ENCODE measurements at places on chromosomes 1 and 21.

DNA sequence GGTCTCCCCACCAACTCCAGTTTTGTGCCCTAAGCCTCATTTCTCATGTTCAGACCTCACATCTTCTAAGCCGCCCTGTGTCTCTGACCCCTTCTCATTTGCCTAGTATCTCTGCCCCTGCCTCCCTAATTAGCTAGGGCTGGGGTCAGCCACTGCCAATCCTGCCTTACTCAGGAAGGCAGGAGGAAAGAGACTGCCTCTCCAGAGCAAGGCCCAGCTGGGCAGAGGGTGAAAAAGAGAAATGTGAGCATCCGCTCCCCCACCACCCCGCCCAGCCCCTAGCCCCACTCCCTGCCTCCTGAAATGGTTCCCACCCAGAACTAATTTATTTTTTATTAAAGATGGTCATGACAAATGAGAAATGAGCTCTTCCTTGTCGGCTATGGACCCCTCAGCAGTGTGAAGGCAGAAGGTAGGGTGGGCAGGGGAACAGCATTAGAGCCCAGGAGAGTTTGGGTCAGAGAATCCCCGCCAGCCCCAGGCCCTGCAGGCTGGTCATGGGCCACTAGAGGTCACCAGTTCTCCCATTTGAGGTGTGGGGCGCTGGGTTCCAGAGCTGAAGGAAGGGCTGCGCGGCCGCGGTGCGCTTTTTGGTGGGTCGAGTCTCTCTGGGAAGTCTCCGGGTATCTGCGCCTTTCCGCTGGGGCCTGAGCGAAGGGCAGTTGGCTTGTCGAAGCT, 11.5 kb downstream of the ADAMTSL4 start:
- peak; percentile 98 for DNase-seq

GRCh38 chr1:119978018-119978505, 81.7 kb upstream of the ADAM30 start:
- DNase-seq: no peak

DNA sequence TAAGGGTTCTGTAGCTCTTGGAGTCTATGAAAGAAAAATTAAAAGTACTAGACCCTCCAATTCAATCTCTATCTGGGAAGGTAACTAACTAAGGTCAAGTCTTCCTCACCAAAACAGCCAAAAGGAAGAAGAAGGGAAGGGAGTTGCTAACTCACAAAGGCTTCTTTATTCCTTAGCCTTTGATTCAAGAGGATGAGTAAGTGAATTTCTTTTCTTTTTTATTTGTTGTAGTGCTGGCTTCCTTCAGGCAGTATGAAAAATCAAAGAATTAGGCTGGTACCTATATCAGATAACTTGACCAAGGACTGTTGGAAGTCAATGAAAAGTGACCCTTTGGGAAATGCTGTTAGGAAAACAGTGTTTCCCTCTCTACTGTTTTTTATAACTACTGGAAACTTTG, 144.4 kb upstream of the NRIP1 start:
- no peak for DNase-seq

- peak; percentile 65 for DNase-seq
Measured at GRCh38 chr1:152141971-152142584, 16.9 kb downstream of the RPTN start.

GRCh38 chr1:45557422-45557944, 6.9 kb downstream of the AKR1A1 start:
- no peak for DNase-seq

DNA sequence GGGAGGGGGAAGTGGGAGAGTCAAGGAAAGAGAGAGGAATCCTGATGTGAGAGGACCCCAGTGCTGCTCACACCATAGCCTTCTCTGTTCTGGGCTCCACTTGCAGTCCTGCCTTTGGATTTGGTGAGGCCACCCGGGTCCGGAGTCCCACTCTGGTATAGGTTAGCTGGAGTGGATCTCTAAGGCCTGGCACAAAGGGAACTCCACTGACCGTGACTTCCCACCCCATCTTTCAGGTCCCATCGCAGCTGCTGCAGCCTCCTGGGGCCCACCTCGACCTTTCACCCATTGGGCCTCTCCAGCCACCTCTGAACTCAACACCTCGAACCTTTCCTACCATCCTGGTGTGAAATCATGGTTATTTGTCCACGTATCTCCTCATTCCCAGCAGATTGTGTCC, 324.4 kb downstream of the MATN1 start:
- no peak for DNase-seq

- DNase-seq: peak; percentile 98
Measured at GRCh38 chr1:15027515-15027986, 126.0 kb upstream of the TMEM51 start.

GRCh38 chr1:115469703-115470476, 131.8 kb upstream of the NGF start:
- peak; percentile 84 for DNase-seq

GRCh38 chr1:29807689-29808088, 571.4 kb downstream of the PTPRU start:
- no peak for DNase-seq

DNA sequence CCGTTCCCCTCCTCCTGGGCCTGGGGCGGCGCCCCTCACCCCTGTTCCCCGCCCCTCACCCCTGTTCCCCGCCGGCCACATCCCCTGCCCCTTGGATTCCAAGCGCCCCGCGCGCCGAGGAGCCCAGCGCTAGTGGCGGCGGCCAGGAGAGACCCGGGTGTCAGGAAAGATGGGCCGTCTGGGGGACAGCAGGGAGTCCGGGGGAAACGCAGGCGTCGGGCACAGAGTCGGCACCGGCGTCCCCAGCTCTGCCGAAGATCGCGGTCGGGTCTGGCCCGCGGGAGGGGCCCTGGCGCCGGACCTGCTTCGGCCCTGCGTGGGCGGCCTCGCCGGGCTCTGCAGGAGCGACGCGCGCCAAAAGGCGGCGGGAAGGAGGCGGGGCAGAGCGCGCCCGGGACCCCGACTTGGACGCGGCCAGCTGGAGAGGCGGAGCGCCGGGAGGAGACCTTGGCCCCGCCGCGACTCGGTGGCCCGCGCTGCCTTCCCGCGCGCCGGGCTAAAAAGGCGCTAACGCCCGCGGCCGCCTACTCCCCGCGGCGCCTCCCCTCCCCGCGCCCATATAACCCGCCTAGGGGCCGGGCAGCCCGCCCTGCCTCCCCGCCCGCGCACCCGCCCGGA, at the start of gene TP73:
Gene TP73 (plus strand): TSS at position 587 of the 618 bp plus-strand sequence. CDS start 29,850 bp downstream, outside the sequence.
- DNase-seq: no peak

GRCh38 chr1:194045416-194045815, 859.0 kb upstream of the B3GALT2 start:
- no peak for DNase-seq

DNA sequence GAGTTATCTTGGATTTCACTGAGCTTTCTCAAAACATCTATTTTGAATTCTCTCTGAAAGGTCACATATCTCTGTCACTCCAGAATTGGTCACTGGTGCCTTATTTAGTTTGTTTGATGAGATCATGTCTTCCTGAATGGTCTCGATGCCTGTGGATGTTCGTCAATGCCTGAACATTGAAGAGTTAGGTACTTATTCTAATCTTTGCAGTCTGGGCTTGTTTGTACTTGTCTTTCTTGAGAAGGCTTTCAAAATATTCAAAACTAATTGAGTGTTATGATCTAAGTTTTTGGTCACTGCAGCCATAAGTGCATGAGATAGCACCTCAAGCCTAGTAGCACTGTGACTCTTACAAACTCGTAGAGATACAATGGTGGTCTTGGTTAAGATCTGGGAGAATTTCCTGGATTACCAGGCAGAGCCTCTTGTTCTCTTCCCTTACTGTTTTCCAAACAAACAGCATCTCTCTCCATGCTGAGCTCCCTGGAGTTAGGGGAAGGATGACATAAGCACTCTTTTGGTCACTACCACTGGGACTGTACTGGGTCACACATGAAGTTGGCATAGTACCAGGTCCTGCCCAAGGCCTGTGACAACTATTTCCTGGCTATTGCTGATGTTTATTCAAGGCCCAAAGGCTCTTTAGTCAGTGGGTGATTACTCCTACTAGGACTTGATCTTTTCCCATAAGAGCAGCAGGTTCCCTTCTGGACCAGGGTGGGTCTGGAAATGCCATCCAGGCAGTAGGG, 25.6 kb downstream of the SLC22A15 start:
- no peak for DNase-seq

DNA sequence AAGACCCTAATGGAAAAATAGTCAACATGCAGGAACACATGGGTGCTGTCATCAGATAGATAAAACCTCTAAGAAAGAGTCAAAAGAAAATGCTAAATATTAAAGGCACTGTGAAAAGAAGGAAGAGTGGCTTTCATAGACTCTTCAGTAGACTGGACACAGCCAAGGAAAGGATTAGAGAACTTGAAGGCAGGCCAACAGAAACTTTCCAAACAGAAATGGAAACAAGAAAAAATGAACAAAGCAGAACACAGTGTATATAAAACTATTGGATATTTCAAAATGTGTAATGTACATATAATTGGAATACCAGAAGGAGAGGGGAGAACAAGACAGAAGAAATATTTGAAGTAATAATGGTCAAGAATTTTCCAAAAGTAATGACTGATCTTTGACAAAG, 431.9 kb downstream of the MATN1 start:
- DNase-seq: no peak

DNA sequence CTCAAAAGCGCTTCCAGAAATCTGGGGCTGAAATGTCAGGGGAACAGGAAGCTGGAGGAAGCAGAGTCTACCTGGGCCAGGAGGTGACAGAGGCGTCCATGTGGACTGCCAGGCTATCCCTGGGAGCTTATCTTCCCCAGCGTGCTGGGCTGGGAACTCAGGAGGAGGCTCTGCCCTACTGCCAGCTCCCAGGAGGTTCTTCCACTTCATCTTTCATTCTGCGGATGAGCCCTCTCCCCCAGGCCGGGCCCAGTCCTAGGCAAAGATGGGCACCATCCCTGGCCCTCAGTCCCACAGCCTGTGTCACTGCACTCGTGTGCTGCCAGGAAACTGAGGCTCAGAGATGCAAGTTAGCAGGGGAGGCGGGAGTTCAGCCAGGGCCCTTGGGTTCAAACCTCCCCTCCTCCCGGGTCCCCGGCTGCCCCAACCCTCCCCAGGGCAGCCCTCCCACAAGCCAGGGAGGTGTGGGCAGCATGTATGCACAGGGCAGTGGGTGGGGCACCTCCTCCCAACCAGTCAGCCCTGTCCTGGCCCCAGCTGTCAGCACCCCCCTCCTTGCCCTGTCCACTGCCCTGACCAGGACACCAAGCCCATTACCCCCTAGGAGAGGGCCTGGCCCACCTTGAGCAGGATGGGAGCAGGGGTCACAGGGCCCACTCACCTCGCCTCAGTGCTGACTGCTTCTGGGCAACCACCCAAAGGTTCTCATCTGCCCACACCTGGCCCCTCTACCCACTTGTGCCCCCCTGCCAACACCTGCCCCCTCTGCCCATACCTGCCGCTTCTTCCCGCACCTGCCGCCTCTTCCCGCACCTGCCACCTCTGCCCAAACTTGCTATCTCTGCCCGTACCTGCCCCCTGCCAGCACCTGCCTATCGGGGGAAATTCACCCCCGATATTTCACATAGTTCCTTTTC, 226.0 kb downstream of the NPHP4 start:
- peak; percentile 73 for DNase-seq

GRCh38 chr1:229412056-229412455, 21.8 kb downstream of the ACTA1 start:
- DNase-seq: no peak

DNA sequence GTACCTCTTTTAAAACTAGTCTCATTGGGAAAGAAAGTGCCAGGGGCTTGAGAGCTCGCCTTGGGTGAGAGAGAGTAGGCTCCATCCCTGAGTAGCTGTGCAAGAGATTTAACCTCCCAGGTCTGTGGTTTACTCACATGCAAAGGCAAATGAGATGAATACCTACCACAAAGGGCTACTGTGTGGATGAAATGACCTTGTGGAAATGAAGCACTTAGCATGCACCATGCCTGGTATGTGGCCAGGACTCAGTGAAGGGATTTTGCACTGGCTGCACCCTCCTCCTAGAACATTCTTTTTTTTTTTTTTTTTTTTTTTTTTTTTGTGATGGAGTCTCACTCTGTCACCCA, 120.3 kb downstream of the PROX1 start:
- no peak for DNase-seq

DNA sequence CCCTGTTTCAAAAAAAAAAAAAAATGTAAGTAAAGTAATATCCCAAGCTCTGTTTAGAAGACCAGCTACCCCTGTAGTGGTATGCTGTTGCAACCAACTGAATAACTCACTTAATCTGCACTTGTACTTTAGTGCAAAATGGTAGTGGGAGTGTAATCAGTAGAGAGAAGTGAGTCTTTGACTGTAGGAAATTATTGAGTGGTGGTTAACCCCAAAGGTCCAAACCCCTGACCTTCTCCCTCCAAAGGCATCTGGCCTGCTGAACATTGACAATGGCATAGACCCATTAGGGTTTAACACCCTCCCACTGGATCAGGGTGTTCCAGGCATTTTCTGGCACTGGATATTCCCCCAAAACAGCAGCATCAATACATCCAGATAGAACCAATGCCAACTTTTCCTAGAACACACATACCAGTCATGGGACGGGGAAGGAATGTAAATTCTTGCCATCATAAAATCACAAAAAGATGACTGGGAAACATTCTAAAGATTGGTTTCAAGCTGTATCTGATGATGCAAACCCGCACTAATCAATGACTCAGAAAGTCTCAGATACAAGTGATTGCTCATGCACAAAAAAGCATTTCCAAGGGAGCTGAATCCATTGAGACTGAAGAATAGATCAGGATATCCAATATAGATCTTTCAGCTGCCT, 110.3 kb downstream of the MRPL39 start:
- no peak for DNase-seq

DNA sequence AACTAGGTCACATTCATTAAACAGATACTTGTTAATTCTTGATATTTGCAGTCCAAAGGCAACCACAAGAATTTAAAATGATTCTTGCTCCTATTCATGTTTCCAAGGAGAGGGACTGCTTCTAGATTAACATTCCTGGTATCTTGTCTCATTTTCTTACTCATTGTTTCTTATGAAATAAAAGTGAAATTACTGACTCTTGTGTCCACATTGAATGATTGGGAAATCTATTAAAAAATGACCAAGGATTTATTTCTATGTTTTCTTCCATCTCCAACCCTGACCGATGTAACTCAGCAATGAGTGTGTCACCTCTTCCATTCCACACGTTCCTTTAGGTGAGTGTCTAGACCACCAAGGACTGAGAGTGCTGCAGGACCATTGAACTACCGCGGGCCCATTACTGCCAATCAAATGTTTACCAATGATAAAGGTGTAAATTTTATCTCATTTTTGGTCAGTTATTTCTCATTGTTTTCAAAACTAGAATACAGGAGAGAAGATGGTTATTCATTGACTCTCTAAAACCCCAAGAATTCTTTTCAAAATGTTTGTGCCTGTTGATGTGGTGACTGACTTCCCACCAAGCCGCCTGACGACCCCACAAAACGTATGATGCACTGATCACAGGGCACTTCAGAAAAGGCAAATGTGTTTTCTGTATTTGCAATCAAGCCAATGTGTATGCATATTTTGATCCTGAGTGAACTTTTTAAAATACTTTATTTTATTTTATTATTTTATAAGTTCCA, 414.6 kb upstream of the PTBP2 start:
- DNase-seq: peak; percentile 14

GRCh38 chr1:222889440-222889839, 74.6 kb downstream of the DISP1 start:
- DNase-seq: no peak

- peak; percentile 99 for DNase-seq
Measured at GRCh38 chr1:109248797-109249629, at the start of gene CELSR2. TSS of gene CELSR2 (plus strand) at chr1:109249539. CDS start at chr1:109250080, 541 bp downstream.
